ENCODE measurements at places on chromosomes 5 and 9.

GRCh38 chr5:115657125-115657880 is 31.5 kb upstream of the TMED7 start:
- no peak for DNase-seq

DNA sequence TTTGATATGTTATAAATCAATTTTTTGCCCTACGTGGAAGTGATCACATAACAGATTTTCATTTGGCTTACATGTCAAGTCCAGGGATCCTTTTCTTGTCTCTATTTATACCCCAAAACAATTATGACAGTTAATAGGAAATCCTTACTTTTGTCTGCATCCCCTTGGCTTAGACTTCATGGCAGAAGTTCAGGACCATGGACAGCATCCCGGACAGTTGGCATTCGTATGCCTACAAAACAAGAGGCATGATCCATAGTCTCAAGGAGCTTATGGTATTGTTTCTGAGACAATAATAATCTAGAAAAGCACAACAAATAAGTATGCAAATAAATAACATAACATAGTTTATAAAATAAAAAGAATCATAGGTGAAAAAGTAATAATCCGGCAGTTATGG is 214.3 kb upstream of the GRIA1 start:
- DNase-seq = no peak

DNA sequence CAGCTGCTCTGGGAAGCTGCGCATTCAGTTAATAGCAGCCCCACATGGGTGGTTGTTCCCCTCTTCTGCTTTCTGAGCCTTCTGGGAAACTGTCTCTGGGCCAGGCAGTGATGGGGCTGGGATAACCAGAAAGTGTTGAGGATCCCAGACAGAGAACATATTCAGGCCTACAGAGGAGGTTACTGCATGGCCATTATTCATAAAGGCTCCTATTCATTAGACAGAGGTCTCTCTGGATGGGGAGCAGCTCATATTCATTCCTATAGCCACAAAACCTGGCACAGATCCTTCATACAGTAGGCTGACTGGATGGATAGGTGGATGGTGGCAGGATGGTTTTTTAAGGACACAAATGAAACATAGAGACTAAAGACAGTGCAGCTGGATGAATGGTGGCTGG is 76.3 kb downstream of the HSPA4 start:
- no peak for DNase-seq

- no peak for DNase-seq
Measured at GRCh38 chr5:133316346-133317343, 264.8 kb downstream of the HSPA4 start.

DNA sequence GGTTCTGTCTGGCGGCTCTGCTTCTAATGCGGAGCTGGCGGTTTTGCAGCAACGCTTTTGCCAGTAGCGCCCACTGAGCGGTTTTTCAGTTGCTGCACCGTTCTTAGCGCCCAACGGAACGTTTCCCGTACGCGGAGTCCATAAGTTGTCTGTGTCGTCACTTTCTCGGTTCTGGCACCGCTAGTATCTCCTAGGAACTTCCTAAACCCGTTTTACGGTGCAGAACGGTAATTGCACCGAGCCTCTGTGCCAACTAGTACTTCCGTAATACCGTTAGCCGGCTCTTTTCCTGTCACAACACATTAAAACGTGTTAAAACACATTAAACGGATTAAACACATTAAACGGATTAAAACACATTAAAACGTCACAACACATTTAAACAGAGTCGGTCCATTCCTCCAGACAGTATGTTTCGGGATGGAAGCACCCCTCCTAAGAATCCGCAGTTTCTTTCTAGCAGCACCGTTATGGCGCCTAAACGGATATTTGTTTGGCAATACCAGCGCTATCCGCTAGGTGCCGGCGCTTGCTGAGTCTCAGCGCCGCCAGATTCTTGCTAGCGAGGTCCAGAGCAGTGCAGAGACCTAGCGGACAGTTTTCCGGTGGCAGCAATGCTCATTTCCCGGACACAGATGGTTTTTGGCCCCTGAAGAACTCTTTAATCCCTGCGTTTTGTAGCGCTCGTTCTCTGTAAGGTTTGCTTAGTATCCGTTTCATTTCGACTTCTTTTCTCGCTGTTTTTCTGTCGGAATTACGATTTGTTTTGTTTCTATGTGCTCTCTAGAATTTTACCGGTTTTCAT is 45.4 kb downstream of the ANXA2R start:
- no peak for DNase-seq

DNA sequence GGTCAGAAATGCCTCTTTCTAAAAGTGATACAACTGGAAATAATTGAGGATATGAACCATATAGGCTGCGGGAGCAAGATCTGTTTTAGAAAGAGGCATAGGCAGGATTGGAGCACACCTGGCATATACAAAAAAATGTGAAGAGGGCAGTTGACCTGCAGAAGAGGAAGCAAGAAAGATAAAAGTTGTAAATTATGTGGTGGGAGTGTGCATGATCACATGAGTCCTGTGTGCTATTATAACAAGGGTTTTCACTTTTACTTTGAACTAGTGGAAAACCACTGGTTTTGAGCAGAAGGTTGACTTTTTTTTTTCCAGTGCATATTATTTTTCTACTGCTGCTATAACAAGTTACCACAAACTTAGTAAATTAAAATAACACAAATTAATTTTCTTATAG is 489.3 kb downstream of the ANXA1 start:
- DNase-seq = no peak

- DNase-seq = no peak
Measured at GRCh38 chr9:131639769-131640437, 94.6 kb downstream of the PRRT1B start.

DNA sequence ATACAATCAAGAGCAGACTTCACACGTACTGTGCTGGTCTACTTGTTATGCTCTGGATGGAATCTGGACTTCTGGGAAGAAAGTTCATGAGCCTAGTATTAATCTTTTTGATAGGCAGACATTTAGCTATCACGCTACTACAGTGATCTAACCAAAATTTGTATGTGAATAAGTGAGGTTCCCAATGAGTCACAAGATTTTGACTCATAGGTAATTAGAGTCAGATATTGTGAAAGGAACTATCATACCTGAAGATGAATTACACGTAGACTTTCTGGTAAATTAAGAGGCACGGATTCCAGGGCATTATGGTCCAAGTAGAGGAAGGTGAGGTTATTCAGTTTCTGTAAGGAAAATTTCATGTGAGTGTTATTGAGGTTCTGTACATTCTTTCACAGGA is 18.4 kb downstream of the OGN start:
- no peak for DNase-seq

DNA sequence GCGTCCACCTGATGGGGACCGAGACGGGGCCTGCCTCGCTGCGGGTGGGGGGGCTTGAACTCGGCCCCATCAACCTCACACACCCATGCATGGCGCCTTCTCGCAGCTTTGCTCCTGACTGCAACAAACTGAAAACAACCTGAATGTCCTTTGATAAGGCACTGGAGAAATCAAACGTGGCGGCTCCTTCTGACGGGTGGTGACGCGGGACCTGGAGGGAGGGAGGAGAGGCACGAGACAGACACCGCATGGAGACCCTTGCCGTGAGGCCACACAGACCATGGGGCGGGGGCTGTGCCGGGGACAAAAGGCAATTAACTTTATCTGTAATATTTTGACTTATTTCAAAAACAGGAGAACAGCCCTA is 48.6 kb downstream of the NACC2 start:
- DNase-seq = no peak

GRCh38 chr9:32554591-32554990 is 2.2 kb upstream of the TOPORS start:
- DNase-seq = no peak

DNA sequence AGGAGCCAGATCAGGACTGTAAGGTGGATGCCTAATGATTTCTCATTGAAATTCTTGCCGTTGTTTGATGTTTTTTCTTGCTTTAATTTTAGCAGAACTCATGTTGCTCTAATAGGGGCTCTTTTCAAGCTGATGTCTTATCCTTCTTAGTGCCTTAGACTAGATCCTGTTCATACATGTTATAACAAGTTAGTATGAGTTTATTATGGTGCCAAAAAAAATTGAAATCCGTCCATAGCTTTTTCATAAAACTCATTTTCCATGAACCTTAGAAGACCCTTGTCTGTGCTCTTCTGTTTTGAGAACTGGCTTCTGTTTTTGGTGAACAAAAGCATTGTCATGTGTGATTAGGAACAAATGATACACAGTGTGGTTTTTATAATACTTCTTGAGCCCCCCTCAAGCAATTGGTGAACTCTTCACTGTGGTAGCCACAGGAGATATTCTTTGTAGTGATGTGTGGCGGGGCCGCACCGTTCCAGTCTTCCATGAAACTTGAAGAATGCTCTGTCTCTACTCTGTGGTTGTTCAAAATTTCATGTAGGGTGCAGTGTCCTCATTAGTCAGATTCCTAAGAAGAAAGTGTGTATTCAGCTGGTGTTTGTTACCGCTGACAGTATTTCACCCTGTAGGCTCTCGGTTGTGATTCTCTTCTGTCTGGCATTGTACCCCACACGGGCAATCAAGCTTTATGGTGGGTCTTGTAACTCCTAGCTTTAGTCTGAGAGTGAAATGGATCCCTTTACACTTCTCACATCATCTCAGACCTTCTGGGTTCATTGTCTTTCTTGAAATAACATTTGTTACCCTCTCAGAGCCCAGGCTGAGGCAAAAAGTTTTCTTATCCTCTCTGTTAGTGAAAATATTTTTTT is 10.7 kb downstream of the OTULIN start:
- no peak for DNase-seq

DNA sequence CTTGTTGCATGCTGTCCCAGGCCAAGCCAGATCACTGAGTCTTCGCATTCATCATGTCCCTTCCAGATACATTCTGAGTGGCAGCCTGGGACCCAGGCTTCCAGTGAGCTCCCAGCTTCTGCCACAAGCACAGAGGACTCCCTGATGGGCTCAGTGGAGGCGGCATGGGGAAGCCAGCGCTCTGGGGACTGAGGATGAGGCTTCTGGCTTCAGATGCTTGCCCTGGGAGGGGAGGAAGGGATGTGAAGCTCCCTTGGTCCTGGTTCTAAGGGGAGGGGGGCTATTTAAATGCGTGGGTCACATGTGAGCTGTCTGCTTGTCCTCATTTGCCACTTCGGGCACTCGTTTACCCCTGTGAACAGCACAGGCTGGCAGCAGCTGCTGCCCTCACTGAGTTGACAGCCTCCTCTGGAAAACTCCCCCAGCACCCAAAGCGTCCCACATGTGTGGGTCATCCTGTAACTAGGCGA is 174.0 kb downstream of the NR3C1 start:
- DNase-seq = no peak

DNA sequence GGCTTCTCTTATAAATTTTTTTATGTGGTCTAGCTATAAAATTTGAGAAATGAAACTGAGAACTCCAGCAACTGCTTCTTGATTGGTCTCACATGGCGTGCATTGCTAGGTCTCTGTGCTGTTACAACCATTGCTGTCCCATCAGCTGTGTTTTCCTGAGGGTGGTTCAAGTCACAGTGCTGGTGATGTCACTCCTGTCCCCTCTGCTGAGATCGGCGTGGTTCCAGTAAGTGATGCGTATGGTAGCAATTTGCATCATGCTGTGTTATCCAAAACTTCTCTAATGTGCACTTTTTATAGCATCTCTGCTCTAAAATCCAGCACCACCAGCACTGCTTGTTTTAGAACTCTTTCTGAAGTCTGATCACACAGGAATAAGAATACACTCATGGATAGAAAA is 112.6 kb upstream of the ZNF608 start:
- no peak for DNase-seq

DNA sequence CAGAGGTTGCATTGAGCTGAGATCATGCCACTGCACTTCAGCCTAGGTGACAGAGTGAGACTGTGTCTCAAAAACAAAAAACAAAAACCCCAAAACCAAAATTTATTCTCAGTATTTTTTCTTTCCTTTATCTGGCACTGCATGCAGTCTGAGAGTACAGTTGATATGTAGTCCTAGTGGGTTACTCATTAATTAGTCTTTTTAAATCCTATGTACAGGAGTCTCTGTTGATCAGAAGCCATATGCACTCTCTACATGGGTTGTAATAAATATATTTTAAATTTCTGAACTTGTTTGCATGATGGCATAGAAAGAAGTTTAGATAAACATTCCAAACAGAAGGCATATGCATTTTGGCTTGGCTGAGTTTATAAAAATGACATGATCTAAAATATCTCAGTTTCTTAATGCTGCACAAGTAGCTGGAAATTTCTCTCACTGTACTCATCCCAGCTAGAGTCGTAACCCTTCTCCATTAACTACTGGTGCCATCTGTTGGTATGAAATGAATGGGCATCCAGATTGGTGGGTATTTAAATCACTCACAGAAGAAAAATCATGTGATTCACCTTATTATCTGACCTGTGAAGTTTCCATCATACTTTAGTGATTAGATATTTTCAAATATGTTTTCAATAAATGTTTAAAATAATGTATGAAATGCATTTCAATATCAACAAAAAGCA is 284.8 kb downstream of the CTNND2 start:
- no peak for DNase-seq

DNA sequence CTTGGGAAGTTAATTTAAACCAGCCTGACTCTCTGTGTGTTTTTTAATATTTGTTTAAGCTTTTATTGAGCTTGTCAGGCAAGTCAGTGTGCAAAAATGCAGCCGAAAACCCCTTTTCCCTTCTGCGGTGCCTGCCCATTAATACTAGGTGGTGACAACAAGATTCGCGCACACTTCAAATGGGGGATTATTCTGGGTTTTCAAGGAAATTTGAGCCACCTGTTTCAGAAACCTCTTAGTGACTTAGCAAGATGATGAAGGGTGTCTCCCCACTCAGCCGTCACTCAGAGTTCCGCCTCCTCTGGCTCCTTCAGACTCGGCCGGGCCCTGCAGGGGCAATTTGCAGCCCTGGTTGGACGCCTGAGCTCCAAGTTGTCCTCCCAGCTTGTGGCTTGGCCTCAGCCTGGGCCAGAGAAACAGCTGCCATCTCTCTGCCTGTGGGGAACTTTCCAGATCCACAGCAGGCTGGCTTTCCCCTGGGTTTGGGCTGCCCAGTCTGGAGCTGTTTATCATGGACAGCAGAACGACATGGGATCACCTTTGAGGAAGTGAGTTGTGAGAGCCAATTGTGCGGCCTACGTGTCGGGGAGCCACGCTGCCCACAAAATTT is 75.9 kb downstream of the SPRY4 start:
- peak; percentile 17 for DNase-seq

- no peak for DNase-seq
Measured at GRCh38 chr9:87269296-87270176, 228.1 kb upstream of the DAPK1 start.

DNA sequence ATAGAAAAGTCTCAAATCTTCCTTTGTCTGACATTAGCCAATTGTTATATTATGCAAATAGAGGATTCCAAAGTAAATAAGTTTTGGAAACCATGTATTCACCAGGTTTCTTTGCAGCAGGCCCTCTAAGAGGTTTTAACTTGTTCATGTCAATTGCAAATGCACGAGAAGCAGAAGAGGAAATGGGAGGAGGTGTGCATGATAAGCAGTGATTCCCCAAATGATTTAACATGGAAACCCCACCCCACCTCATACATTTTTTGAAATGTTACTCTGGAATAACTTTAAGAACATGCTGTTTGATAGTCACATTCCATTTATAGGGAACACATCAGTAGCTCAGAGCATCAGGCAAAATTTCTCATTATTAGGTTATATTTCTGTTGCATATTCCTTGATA is 190.7 kb downstream of the DOCK8 start:
- no peak for DNase-seq

GRCh38 chr9:75930190-75930589 is 39.7 kb downstream of the PCSK5 start:
- DNase-seq = no peak
